ENCODE measurements at places on chromosomes 4 and X.
A peak's percentile ranks its signal among the peaks of the same experiment; 100 is the strongest.

- DNase-seq, result no peak
Measured at GRCh38 chrX:80354966-80355465, 65.2 kb upstream of the TENT5D start.

DNA sequence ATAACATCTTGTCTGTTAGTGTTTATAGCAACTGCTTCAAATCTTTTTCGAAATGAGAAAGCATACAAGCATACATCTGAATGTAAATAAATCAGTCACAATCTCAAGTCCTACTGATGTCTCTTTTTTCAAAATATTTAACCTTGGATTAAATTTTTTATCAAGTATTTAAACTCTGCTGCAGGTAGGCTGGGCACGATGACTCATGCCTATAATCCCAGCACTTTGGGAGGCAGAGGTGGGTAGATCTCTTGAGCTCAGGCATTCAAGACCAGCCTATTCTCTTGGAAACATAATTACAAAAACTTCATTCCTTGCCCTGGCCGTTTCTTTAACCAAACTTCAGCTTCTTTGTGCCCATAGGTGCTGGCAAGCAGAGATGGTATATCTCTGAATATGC, 540.3 kb upstream of the GALNT7 start:
- no peak for DNase-seq

- DNase-seq, result peak; percentile 40
Measured at GRCh38 chrX:129360175-129360574, 163.1 kb downstream of the SMARCA1 start.

GRCh38 chrX:72330131-72330530, 24.4 kb upstream of the CITED1 start:
- DNase-seq, result no peak
